ENCODE measurements at places on chromosomes 6 and 20.

- no peak for DNase-seq
Measured at GRCh38 chr6:143784316-143784715, 58.8 kb upstream of the LTV1 start.

- no peak for DNase-seq
Measured at GRCh38 chr6:113884011-113884410, 26.9 kb downstream of the MARCKS start.

DNA sequence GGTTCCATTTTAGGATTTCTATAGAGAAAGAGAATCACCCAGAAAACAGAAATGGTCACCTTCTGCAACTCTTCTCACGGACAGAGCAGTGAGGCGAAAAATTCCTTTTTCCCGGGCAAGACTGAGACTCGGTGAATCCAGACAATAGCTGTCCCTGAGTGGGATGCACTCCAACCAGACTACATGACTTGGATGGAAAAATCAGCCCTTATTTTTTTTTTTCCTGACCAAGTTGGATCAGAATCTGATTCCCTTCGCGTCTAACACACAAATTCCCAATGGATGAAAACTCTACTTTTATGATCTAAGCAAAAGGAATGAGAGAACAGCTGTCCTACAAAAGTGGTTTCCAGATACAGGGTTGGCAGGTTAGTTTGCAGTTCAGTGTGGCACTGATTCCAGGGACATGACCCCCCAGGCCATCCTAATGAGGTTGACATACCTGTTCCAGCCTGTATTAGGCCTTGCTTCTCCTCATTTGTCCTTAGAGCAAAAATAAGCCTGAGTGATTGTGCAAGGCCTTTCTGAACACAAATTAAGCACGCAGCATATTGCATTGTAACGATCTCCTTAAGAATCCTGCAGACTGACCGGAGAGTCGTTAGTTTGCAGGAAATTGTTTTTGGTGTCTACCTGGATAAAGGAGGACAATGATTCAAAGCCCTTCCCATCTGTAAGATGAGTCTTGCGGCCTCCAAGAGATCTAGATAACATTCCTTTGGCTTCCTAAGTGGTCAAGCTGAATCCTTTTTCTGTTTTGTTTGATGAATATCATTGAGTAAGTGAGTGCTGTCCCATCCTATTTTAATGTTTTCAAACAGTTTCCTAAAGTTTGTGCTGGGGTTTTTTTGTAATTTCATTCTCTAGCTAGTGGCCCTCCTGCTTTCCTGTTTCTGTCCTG, 1.5 kb upstream of the NEDD9 start:
- DNase-seq, result no peak

- no peak for DNase-seq
Measured at GRCh38 chr20:61205769-61206168, 46.3 kb upstream of the CDH4 start.

GRCh38 chr6:99187429-99187828, 162.0 kb downstream of the FAXC start:
- no peak for DNase-seq

DNA sequence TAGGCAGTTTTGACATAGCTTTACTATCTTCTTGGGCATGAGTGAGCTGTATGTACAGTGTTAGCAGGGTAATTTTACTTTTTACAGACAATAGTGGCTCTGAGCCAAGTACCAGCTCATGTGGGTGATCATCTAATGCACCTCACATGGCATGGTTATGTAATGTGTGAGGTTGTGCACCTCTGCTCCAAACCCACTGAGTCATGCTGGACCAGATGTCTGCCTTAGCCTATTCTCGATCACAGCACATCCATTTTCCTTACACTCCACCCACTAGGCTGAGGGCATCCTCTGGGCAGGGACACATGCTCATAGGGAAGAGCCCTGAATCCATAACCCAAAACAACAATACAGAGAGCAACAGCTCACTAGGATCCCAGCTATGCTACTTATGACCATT, 71.6 kb upstream of the FBXL4 start:
- no peak for DNase-seq

- DNase-seq, result no peak
Measured at GRCh38 chr20:36744764-36745191, 1.1 kb downstream of the NDRG3 start.

GRCh38 chr6:3208098-3208774, 19.2 kb downstream of the TUBB2B start:
- DNase-seq, result no peak

DNA sequence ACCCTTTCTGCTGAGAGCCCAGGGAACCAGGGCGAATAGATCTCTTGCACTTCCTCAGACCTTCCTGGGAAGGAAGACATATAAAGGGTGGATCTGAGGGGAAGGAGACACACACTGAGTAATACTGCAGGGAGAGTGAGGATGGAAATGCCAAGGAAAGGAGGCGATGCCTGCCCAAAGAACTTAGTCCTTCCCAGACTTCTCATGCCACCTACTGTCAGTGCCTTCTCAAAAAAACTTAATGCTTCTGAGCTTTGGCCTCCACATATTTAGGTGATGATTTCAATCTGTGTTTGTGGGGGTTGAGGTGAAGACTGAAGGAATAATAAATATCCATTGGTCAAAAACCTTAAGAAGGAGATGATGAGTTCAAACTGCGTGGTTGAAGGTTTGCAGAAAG, 9.7 kb downstream of the BTN3A1 start:
- DNase-seq, result no peak

GRCh38 chr6:151493804-151494234, at the start of gene CCDC170:
CCDC170 (plus strand) TSS chr6:151494017; CDS start chr6:151494129, 112 bp downstream.
- DNase-seq, result no peak

DNA sequence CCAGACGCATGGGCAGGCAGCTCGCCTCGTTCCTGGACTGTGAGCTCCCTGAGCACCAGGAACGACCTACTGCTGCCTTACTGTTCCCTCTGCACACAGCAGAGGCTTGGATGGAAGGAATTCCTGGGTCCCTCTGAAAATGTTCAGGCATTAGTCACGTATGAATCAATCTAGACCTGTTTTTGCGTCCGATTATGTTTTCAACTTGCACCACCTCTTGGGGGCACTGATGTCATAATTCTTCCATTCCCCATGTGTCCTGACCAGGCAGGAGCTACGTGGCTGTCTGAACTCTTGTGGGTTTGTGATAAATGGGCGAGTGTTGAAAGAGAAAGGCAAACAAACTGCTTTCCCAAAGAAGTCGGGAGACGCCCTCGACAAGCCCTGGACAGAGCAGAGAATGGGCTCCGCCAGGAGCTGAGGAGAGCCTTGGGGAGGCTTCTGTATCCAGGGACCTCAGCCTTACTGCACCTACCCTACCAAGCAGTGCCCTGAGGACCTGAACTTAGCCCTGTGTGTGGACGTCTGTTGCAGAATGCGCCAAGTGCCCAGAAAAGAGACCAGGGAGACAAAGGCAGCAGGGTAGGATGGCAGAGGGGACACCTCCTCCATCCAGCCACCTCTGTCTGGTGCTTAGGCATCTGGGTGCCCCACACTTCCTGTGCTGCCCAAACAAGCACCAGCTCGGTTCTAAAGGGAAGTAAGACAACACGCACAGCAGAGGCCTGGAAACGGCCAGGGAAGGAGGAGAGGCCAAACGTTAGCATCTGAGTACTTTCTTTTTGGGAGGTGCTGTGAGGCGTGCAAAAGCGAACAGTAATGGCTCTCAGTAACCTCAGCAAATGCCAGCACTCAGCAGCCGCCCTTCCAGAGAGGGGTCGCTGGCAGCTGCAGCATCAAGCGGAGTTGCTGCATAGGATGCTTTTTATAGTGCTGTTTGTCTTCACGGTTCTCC, 124.2 kb downstream of the LY86 start:
- no peak for DNase-seq

- DNase-seq, result no peak
Measured at GRCh38 chr20:46699651-46700359, 9.6 kb upstream of the SLC2A10 start.

GRCh38 chr6:100838011-100838410, 43.1 kb downstream of the ASCC3 start:
- DNase-seq, result no peak

DNA sequence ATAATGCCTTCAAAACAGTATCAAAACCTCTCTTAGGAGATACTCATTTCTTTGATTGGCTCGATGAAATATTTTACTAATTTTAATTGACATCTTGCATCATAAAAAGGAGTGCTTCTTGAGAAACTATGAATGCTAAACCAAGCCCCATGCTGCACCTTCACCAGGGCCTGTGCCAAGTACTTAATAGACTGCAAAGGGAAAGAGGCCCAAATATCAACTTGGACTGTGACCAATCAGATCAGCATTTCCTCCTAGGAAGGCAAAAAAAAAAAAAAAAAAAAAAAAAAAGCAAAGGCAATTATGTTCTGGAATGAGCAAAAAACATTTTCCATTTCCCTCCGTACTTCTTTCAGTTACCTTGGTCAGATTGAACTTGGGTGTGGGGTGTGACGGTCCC, 253.0 kb upstream of the SOX4 start:
- no peak for DNase-seq

DNA sequence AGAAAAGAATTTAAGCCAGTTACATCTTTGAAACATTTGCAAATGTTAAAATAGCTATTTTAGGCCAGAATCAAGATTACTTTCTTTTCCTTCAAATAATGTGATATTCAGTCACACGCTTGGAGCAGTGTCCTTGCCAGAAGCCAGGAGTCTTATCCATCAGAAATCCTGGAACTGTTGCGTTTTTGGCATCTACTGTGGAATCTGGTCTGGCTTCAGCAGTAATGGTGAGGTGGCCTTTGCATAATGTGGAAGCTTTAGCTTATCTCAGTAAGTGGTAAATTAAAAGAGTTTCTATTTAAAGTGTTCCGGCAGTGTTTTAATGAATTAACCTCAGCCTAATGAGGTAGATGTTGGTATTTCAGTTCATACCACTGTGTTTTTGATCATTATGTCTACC, 97.6 kb downstream of the FIG4 start:
- DNase-seq, result no peak

- no peak for DNase-seq
Measured at GRCh38 chr20:46131396-46131795, 13.3 kb downstream of the CD40 start.

DNA sequence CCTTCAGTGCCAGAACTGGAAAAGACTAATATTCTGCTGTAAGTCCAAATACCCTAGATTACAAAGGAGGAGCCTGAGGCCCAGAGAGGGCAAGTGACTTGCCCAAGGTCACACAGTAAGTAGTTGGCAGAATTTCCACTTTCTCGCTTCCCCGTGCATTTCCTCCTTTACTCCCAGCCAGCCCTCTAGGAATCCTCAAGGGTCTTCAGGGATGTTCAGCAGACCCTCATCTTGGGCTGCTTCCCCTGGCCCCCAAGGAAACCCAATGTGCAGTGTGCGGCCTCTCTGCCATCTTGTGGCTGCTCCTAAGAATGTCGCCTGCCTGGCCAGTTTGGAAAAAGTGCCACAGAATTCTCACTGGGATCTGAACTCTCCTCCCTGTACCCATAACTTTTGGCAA, 217.7 kb upstream of the LRFN2 start:
- no peak for DNase-seq

All from stimulated activated CD4-positive, alpha-beta T cell treated with anti-CD3 and anti-CD28 coated beads, Interleukin-15, amount 100 ng/mL, for 1 hour (primary cell).